ENCODE measurements at places on chromosomes 11 and 22.

- DNase-seq, result no peak
These were observed 999 bp downstream of the FGF3 start for GRCh38 chr11:69818231-69818602.

- no peak for DNase-seq
These were observed 17.9 kb downstream of the MUC5AC start for GRCh38 chr11:1175461-1176223.

DNA sequence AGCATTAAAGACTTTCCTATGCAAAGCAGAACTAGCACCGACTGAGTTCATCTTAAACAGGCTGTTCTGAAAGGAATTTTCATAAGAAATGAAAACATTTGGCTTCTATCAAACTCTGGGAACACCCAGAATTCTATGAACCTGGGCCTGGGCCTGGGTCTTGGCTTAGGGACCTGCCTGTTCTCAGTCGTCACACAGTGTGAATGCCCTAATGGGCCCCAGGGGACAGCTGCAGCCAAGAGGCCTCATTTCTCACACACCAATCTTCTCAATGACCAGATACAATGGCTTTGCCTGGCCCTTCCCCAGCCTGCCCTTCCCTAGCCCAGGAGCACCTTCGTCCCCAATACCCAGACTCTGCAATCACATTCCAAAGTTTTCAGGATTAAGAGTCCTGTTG is 234.9 kb upstream of the ARHGAP20 start:
- DNase-seq, result no peak

DNA sequence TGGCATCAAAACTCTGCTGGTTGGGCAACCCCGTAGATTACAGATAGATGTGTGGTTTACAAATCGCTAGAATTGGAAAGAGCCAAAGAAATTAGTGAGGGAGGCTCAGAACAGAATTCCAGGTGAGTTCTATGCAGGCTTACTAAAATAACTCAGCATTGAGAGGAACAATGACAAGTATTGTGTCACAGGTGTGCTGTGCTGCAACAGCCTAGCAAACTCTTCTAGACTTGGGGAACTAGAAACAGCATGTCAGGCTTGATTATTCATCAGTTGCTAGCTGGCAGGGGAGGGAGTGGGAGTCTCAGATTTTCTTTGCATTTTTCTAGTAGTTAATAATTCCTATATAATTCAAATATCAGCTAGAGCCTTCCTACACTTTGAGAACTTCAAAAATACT is 26.3 kb upstream of the RASD2 start:
- no peak for DNase-seq

DNA sequence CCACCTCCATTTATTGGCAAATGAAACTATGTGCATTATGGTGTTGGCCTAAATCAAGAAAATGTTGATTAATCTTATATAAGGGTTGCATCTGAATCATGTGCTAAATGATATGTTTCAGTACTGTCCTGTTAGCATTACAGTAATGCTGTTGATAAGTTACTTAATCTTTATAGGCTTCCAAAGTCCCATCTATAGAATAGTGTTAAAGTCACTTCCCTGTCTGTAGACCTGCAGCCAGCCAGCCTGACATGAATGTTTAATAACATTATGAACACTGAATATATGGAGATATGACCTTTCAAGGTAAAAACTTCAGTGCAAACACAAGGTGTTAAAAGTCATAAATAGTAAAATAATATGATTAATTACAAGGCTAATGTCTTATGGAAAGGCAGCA is 3.6 kb upstream of the TOM1 start:
- no peak for DNase-seq

GRCh38 chr22:45185718-45186514 is 22.2 kb downstream of the NUP50 start:
- no peak for DNase-seq

DNA sequence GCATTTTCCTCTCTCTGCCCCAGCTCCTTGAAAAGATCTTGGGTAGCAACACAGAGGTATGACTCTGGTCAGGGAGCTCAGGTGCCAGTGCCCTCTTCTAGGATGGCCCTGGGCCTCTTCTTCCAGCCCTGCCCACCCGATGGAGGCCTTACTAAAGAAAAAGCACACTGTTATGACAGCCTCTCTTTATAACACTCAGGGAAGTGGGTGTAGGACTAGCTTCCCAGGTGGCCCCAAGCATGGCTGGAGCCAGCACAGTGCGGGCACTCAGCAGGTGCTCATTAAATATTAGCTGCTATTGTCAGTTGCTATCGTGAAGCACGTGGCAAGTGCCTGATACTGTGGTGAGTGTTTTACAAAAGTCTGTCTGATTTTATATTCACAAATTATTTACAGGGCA is 127.2 kb upstream of the B3GAT1 start:
- DNase-seq, result no peak

Measured in EH (cell line).